B cell (primary cell): ENCODE measurements at places on chromosomes 6 and 20. TPM values are rescaled to one million over a fixed set of nuclear protein-coding genes. Genes with fewer than 3 reads are reported as not detected.

DNA sequence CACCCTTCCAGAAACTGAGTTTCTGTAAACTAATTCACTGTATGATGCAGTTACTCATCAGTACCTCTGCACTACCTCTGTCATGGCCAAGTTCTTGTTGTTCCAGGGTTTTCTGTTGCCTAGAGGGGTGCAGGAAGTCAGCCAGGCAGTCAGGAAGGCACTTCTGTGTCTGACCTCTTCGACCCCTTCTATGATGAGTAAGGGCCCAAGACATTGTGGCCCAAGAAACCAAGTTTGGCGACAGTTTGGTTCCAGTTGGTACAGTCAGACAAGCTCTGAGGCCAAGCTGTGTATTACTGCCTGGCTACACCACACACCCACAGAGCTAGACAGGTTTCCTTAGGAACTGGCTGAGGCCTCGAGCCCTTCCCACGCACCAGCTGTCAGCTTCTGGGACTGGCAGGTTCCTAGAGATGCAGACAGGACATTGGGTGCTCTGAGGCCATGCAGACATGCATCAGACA lies 41.2 kb downstream of the TRAF3IP2 start:
- peaks cover 13% of the 10 kb centered on the region for H3K4me1 ChIP-seq
- no peak overlapping the region for H3K4me3 ChIP-seq
- no peak for DNase-seq
- H3K27me3 ChIP-seq: no peaks in the 10 kb centered on the region
- no peak overlapping the region for H3K27ac ChIP-seq

DNA sequence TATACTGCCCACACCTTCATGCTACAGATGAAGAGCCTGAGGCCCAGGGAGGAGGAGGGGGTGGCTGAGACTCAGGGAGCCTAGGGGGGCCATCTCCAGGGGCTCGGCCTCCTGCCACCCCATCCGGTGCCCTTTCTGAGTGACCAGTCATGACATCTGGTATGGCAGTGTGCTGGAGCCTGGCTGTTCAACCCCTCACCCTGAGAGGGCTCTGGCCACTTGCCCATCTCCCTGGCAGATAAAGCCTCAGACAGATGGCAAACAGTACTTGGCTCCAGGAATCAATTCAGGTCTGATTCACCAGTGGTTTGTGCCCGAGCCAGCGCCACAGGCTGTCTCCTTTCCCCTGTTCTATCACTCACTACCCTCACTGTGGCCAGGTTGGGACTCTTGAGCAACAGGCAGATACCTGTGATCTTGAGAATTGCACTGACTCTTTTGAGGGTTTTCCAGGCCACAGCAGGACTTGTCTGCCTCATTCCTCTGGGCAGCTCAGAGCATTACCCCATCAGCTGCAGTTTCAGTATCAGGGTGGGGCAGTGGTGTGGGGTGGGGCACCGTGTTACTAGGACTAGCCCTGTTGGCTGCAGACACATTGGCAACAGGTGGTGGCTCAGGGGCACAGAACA lies 22.8 kb downstream of the SRSF3 start:
- no peak overlapping the region for H3K4me3 ChIP-seq
- peaks cover 14% of the 10 kb centered on the region for H3K36me3 ChIP-seq
- peaks cover 21% of the 10 kb centered on the region for H3K4me1 ChIP-seq
- H3K27ac ChIP-seq: no peak overlapping the region
- H3K27me3 ChIP-seq: no peaks in the 10 kb centered on the region
- no peak for DNase-seq

GRCh38 chr6:138560130-138560860 lies 61.0 kb upstream of the NHSL1 start:
- no peak for DNase-seq
- no peaks in the 10 kb centered on the region for H3K36me3 ChIP-seq
- no peaks in the 10 kb centered on the region for H3K27me3 ChIP-seq
- H3K27ac ChIP-seq: no peak overlapping the region

DNA sequence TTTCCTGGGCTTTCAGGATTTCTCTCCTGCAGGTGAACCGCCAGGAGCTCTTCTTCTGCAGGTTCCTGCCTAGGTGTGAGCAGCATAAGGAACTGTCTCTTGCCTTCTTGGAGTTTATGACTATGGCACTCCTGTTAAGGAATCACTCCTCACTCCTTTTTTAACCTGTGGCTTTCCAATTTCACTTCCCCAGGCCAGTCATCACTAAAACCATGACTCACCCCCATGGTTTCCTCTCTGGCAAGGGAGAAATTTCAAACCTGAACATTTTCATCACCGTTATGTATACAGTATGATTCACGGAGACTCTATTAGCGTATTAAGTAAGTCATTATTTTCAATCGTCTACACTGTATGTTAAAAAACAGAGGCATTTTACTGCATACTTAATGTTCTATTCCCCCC lies 78.2 kb upstream of the ARID1B start:
- H3K27ac ChIP-seq: peak overlapping the region; percentile 89
- peak overlapping the region; percentile 18 for H3K4me3 ChIP-seq
- H3K36me3 ChIP-seq: no peaks in the 10 kb centered on the region
- DNase-seq: no peak
- peaks cover 74% of the 10 kb centered on the region for H3K4me1 ChIP-seq
- no peaks in the 10 kb centered on the region for H3K27me3 ChIP-seq

DNA sequence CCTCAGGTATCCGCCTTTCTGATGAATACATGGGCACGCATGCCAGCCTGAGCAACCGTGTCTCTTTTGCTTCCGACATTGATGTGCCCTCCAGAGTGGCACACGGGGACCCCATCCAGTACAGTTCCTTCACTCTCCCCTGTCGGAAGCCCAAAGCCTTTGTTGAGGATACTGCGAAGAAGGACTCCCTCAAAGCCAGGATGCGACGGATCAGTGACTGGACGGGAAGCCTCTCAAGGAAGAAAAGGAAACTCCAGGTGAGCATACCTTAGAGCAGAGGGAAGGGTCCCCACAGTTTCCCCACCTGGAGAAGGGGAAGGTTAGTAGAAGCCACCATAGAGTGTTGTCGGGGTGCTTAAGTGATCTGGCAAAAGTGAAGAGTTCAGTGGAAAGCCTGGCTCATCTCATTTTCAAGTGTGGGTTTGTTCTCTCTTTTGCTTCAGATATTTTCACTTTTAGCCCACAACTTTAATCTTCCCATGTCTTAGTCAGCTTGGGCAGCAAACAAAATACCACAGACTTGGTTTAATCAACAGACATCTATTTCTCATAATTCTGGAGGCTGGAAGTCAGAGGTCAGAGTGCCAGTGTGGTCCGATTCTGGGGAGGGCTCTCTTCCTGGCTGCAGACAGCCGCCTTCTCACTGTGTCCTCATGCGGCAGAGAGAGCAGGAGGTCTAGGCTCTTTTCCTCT lies 133.5 kb upstream of the CLDN20 start:
- H3K4me1 ChIP-seq: no peaks in the 10 kb centered on the region
- H3K27ac ChIP-seq: no peak overlapping the region
- DNase-seq: no peak
- H3K4me3 ChIP-seq: no peak overlapping the region

DNA sequence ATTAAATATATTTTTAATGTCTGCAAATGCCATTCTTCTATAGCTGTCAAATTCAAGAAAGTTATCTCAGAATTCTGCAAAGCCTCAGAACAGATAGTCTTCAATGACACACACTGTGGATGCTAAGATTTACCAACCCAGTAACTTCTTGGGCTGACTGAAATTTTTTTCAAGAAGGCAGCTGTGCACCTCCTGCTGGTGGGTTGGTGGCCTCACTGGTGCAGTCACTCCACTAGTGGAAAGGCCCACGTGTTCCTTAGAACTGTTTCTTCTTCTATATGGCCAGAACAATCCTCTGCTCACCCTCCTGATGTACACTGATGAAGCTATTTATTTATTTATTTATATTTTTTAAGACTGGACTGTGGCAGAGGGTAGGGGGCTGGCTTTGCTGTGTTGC lies 28.1 kb upstream of the MTCL3 start:
- peaks cover 3% of the 10 kb centered on the region for H3K27me3 ChIP-seq
- H3K27ac ChIP-seq: no peak overlapping the region
- no peak overlapping the region for H3K4me3 ChIP-seq

DNA sequence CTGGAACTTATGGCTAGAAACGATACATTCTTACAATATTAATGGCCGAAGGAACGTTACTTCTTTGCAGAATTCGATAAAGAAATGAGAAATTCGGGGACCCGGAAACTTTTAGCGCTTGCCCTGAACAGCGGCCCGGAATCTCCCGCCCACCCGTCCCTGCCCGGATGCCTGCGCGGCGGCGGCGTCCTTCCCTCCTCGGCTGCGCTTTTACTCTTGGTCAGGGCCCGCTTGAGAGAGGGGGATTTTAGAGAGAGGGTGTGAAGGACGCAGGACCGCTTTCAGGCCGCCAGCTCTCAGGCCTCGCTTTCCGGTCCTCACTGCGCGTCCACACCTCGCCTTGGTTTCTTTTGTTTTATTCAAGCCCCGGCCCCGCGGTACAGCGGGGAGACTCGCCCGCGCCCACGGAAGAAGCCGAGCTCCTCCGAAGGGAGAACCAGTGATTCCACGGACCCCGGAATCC lies 243.7 kb downstream of the ARID1B start:
- no peak for DNase-seq
- peak overlapping the region; percentile 87 for H3K4me3 ChIP-seq
- H3K4me1 ChIP-seq: peaks cover 40% of the 10 kb centered on the region
- no peaks in the 10 kb centered on the region for H3K36me3 ChIP-seq

GRCh38 chr6:35486005-35486925 lies 10.6 kb downstream of the TEAD3 start:
- no peak overlapping the region for H3K4me3 ChIP-seq
- H3K4me1 ChIP-seq: no peaks in the 10 kb centered on the region
- no peak overlapping the region for H3K27ac ChIP-seq
- DNase-seq: no peak

DNA sequence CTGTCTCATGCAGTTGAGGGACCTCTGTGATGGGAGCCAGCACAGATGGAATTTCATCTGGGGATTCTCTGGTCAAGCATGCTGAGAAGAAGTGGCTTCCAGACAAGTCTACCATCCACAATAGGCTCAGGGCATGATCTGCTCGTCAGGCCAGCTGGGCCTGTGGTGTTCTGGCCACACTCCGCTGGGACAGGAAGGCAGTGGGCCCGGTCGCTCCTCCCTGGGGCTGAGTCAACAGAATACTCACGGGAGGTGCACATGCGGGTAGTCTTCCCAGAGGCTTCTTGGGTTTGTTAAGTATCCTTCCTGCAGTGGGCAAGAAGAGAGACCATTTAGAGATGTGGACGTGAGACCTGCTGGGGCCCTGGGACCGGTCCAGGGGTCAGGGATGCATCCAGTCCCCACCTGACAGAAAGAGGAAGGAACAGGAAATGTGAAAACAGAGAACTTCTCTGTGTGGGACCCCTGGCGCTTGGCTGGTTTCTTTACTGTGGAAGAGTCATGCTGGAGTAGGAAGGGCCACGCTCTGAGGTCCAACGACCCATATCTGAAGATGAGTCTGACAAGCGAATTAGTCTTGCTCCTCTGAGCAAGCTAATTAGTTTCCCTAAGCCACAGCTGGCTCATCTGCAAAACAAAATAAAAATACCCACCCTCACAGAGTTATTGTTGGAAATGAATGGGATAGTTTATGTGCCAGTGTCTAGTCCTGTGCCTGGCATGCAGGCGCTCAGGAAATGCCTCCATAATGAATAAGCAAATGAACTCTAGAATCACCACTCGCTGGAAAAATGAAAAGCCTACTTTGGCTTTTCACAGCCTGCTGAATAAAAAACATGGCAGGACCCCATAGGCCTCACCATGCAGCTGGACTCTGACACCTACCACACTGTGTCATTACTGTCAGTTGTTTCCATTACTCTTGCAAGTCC lies 67.3 kb downstream of the TRAM2 start:
- H3K36me3 ChIP-seq: peaks cover 58% of the 10 kb centered on the region
- no peak overlapping the region for H3K27ac ChIP-seq
- DNase-seq: no peak
- no peaks in the 10 kb centered on the region for H3K4me1 ChIP-seq
- H3K4me3 ChIP-seq: no peak overlapping the region

DNA sequence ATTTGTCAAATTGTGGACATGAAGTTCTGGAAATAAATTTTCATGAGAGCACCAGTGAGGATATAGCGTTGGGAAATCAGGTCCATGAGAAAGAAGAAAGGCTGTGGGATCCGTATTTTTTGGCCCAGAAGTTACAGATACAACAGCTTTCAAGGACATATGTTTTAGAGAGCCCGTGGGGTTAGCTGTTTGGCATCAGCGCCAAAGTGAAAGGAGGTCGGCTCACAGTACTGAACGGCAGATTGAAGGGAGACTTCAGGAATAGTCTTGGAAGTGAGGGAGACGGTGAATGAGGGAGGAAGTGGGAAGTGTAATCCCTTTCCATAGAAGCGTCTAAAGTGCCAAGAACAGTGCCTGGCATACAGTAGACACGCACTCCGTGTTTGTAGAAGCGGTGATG lies 31.8 kb downstream of the ZDHHC14 start:
- no peaks in the 10 kb centered on the region for H3K36me3 ChIP-seq
- peaks cover 8% of the 10 kb centered on the region for H3K4me1 ChIP-seq
- no peaks in the 10 kb centered on the region for H3K27me3 ChIP-seq
- DNase-seq: no peak
- no peak overlapping the region for H3K4me3 ChIP-seq

DNA sequence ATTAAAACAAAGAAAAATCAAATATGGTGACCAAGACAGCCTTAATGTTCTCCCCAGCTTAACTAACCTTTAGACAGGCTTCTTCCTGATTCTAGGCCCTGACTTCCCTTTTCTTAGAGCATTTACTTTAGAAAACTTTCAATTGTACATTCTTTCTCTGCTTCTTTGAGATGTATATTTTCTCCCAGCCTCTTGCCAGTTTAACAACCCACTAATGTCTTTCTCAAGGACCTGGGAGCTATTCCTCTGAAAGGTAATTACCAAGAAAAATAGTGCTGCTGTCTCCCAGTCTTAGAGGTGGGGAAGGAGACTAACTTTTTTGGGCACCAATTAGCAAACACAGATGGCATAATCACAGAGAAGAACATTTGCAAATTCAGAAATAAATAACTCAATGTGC lies 62.8 kb upstream of the KCNQ5 start:
- no peak overlapping the region for H3K4me3 ChIP-seq
- no peak for DNase-seq

DNA sequence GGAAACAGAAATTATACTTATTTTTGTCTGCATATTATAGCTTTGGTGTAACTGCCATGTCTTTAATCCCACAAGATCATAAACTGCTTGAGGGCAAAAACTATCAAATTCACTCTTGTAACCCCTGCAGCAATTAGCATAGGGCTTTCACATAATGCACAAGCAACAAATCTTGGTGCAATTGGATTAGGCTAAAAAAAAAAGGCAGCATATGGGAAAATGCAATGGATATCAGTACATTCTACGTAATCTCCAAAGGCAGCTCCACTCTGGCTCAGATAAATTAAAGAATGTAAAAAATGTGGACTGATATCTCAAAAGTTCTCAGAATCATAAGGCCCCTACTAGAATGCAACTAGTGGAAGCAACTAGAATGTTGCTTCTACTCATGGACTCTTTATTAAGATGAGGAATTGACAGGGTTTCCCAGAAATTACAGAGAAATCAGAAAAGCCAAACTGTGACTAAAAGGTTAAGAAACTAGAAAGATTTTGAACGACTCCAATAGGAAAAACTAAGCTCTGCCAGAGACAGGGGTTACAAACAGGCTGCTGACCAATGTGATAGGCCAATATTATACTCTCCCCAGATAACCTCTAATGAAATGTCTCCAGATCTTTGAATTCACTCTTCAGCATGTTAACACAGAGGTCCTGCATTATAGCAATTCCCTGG lies 55.0 kb downstream of the FILIP1 start:
- H3K27ac ChIP-seq: no peak overlapping the region
- H3K27me3 ChIP-seq: peaks cover 4% of the 10 kb centered on the region
- no peak for DNase-seq
- H3K36me3 ChIP-seq: no peaks in the 10 kb centered on the region
- no peak overlapping the region for H3K4me3 ChIP-seq

The POLR1H gene
- 38.8 and 39.7 TPM in 2 replicates for total RNA-seq

The TMEM14C gene
- 25.0 and 31.7 TPM in 2 replicates for total RNA-seq

The STMND1 gene
- not detected in 2 replicates for total RNA-seq
